ENCODE measurements at places on chromosomes 3 and 15. TPM values are rescaled to one million over a fixed set of nuclear protein-coding genes. Genes with fewer than 3 reads are reported as not detected.
A peak's percentile ranks its signal among the peaks of the same experiment; 100 is the strongest.

DNA sequence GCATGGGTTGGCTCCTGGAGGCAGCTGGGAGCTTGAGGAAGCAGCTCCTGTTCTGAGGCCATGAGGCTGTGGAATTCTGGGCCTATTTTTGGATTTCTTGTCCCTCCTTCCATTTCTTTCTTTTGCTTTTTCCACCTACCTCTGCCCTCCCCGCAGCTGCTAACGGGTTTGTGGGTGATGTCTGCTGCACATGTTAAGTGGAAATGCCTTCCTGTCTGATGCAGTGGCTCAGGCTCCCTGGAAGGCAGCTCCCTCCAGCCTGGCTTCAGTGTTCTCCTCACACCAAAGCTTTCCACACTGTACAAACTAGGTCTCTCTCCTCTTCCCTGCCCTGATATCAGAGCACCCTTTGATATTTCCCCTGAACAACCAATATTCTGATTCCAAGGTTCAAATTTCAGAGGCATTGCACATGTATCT is 33.8 kb upstream of the ESYT3 start:
- DNase-seq = no peak
- no peak overlapping the region for H3K27ac ChIP-seq
- H3K27me3 ChIP-seq = no peaks in the 10 kb centered on the region

GRCh38 chr3:46924921-46925584 is 47.5 kb downstream of the PTH1R start:
- H3K36me3 ChIP-seq = peaks cover 56% of the 10 kb centered on the region
- H3K27ac ChIP-seq = no peak overlapping the region

DNA sequence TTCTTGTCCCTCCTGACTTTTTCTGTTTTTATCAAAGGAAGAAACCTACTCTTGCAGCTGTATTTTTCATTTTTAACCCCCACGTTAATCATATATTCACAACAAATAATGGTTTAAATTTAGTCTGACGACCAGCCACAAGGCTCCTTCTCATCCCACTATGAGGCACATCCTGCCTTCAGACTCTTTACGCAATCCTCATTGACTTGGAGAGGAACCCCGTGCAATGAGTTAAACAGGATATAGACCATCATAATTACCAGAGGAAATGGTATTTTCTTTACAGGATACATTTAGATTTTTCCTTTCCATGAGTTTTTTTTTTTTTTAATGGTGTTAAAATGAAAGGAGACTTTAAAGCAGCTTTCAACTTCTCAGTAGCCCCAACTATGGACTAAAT is 68.5 kb downstream of the WWTR1 start:
- peaks cover 61% of the 10 kb centered on the region for H3K4me1 ChIP-seq
- H3K27me3 ChIP-seq = no peaks in the 10 kb centered on the region
- no peak for DNase-seq
- H3K4me3 ChIP-seq = no peak overlapping the region
- no peaks in the 10 kb centered on the region for H3K36me3 ChIP-seq

DNA sequence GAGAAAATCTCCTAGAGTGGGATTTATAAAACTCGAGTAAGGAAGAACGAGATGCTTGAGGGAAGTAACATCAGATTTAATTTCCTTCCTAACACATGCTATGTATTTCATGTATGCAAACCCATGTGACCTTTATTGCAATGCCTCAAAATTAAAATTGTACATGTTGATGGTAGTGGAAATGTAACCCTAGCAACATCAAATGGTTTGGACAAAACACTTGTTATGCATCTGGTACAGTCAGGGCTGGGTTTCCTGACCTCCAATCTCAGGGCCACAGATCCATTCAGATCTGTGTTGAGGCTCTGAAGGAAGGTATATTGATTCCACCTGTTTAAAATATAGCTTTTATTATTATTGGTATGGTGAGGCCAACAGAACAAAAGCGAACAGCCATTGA is 246.0 kb downstream of the WNT5A start:
- H3K27ac ChIP-seq = no peak overlapping the region
- DNase-seq = no peak
- no peaks in the 10 kb centered on the region for H3K27me3 ChIP-seq
- no peak overlapping the region for H3K4me3 ChIP-seq
- no peaks in the 10 kb centered on the region for H3K36me3 ChIP-seq

DNA sequence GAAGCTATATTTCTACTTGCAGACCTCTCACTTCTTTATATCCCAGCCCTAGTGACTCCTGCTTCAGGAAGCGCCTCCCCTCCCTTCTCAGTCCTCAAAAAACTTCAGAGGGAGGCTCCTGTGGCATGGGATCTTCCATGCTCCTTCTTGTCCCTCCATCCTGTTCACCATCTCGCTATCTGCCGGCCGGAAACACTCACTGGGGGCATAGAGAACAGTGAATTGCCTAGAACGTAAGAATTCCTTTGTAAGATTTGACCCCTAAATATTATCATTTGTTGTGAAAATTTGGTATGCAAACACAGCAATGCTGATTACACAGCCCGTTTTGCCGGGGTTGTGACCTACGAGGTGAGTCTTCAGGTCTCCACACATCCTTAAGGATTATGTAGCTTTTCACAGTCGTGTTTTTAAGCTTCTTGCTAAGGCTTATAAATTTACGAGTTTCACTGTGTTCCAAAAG is 218.7 kb upstream of the ATP10A start:
- H3K4me3 ChIP-seq = peak overlapping the region; percentile 19
- H3K27me3 ChIP-seq = no peaks in the 10 kb centered on the region
- no peak overlapping the region for H3K27ac ChIP-seq

- no peak overlapping the region for H3K4me3 ChIP-seq
- no peaks in the 10 kb centered on the region for H3K4me1 ChIP-seq
- H3K27me3 ChIP-seq = no peaks in the 10 kb centered on the region
Measured at GRCh38 chr3:47890126-47890827, 87.3 kb downstream of the DHX30 start.

- no peaks in the 10 kb centered on the region for H3K27me3 ChIP-seq
- DNase-seq = no peak
- no peaks in the 10 kb centered on the region for H3K4me1 ChIP-seq
Measured at GRCh38 chr3:122784436-122784835, 9.2 kb downstream of the HSPBAP1 start.

DNA sequence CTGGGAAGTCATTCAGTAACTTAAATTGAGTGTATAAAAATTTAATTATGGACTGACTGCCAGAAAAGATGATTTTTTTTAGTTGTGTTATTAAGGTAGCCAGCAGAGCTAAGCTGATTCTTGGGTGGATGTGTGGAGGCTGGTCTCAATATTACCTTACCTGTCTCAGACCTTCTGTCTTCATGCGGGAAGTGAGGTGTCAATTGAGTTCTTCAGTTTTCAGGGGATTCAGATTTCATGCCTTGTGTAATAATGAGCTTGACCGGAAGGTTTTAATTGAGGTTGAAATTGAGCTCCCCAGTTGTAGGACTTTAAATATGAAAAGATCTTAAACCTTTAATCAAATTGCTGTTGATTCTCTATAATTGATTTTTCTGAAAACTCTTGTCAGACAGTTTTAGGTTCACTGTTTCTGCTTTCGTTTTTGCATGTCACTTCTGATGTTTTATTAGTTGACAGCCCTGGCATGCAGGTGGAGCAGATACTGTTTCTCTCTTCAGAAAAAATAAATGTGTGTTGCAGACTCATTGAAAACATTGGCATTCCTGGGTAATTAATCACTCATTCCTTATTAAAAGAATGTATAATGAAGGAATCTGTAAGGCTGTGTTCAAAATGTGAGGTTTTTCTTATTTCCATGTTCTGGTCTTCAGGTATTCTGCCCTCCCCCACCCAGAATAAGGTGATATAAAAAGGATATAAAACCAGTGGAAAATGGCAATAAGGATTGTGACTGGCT is 54.5 kb downstream of the PSMD6 start:
- peaks cover 12% of the 10 kb centered on the region for H3K36me3 ChIP-seq
- no peak for DNase-seq
- H3K27me3 ChIP-seq = no peaks in the 10 kb centered on the region
- peak overlapping the region; percentile 1 for H3K27ac ChIP-seq
- H3K4me3 ChIP-seq = no peak overlapping the region

DNA sequence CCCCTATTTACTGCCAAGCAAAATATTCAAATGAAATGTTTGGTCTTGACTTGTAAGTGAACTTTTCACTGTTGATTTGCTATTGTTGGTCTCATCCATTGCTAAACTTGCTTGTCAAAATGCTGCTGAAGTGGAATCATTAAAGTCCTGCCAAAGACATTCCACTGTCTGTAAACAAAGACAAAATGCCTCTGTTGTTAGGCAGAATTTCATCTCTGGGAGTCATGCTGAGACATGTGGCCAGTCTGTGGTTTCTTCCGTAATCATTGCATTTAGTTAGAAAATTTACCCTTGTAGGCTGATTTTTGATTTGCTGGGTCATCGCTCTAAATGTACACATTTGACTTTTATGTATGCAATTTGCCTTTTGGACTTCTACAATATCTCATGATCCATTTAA is 577.7 kb downstream of the MECOM start:
- H3K27ac ChIP-seq = no peak overlapping the region
- no peaks in the 10 kb centered on the region for H3K36me3 ChIP-seq
- H3K4me3 ChIP-seq = no peak overlapping the region
- DNase-seq = no peak
- H3K4me1 ChIP-seq = no peaks in the 10 kb centered on the region

DNA sequence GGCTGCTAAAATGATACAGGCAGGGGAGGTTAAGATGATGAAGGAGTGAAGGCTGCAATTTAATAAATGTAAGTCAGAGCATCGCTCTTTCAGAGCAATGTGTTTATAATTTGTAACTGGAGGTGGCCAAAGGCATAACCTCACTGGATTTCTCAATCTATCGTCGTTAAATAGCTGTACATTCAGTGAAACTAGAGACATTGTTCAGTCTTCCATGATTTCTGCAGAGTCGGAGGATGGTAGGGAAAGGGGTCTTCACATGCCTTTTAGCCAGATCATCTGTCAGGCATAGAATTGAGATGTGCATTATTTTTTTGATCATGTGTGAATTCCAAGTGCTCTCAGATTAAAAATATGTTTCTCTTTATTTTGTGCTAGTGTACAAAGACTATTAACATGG is 315.4 kb downstream of the OXSM start:
- H3K4me1 ChIP-seq = no peaks in the 10 kb centered on the region
- H3K27ac ChIP-seq = no peak overlapping the region
- no peak for DNase-seq

DNA sequence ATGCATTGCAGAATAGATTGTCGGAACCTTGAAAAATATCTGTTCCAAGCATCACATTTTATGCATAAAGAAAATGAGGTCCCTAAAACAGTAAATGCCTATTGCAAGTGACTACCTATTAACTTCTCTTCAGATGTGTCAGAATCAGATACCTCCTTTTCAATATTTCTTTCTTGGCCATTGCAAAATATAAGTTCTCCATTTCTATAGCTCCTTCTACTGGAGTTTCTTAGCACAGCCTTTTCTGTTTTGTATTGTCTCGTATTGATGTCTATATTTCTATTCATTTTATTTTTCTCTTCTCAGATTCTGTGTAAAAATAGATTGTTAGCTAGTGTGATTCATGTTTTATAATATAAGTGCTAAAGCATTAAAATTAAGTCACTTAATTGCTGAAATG is 63.4 kb downstream of the PPARG start:
- no peak for DNase-seq
- no peaks in the 10 kb centered on the region for H3K36me3 ChIP-seq
- H3K4me1 ChIP-seq = no peaks in the 10 kb centered on the region
- no peaks in the 10 kb centered on the region for H3K27me3 ChIP-seq

DNA sequence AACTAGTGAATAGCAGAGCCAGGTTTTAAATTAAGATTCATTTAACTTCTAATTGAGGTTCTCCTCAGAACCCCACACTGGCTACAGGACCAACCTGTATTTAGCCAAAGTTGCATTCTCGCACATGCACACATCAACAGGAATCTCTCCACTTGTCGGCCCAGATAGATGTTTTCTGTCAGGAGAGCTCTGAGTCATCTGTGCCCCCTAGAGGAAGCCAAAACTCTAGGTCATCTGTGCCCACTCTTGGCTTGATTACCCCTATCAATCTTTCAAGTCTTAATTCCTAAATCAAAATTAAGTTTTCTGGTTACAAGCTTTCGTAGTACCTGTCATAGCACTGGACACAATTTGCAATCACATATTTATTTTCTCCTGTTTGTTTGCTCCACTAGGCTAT is 104.9 kb upstream of the EOMES start:
- no peak overlapping the region for H3K27ac ChIP-seq
- no peaks in the 10 kb centered on the region for H3K27me3 ChIP-seq
- H3K4me3 ChIP-seq = no peak overlapping the region
- peak; percentile 2 for DNase-seq

- H3K27ac ChIP-seq = no peak overlapping the region
- H3K36me3 ChIP-seq = no peaks in the 10 kb centered on the region
- H3K4me3 ChIP-seq = no peak overlapping the region
- DNase-seq = no peak
- no peaks in the 10 kb centered on the region for H3K4me1 ChIP-seq
Measured at GRCh38 chr3:21531909-21532308, 219.1 kb downstream of the ZNF385D start.

DNA sequence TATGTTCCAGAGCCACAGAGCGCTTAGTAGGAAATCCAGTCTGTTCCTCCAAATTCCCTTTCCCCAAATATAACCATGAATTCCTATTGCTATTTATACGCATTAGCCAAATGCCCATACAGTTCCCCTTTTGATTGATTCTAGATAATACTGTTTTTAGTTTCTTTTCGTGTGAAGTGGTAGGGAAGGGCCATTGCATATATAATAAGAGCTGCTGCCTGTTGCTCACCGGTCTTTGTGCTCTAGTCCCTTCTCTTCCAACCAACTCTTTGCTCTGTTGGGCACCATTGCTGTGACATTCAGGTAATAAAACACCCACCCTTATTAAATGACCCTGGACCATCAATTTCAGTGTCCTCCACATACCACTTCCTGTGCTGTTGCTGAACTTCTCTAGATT is 379.9 kb upstream of the KCNMB2 start:
- no peak for DNase-seq
- H3K27me3 ChIP-seq = no peaks in the 10 kb centered on the region
- H3K4me3 ChIP-seq = no peak overlapping the region
- H3K27ac ChIP-seq = no peak overlapping the region

DNA sequence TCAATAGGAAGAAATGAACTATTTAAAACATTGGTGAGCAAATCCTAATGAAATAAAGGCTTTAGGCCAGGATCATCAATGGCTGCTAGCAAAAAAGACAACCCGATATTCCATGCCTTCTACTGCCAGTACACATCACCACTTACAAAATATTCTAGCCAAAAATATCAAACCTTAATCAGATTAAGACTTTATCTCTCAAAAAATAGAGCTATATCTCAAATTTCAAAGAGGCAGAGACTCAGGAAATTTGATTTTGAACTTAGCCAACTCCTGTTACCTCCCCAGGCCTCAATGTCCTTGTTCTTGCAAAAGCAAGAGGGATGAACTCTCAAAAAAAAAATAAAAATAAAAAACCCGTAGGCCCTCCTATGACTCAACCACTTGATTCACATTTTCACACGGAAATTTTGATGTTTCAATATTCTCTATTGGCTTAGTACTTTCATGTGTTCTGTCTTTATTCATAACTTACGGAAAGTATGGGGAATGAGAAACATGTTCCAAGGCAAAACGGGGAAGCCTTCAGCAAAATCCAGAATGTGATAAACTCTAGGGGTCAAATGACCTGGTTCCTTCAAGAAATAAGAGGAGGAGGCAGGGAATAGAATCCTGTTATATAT is 273.3 kb upstream of the ZPLD1 start:
- H3K27me3 ChIP-seq = no peaks in the 10 kb centered on the region
- no peak overlapping the region for H3K27ac ChIP-seq
- no peak overlapping the region for H3K4me3 ChIP-seq
- DNase-seq = no peak

ASB14 gene
- polyA plus RNA-seq = not detected

ALDH1A3 gene
- 3.1 TPM for polyA plus RNA-seq

IRAK2 gene
- polyA plus RNA-seq = 8.6 TPM

TMEM158 gene
- polyA plus RNA-seq = 76.4 TPM

SEMA3G gene
- 0.10 TPM for polyA plus RNA-seq

SST gene
- polyA plus RNA-seq = not detected

MASP1 gene
- polyA plus RNA-seq = not detected

All from SK-N-SH (cell line).